ENCODE measurements at places on chromosomes 11 and 22. TPM values are rescaled to one million over a fixed set of nuclear protein-coding genes. Genes with fewer than 3 reads are reported as not detected.

The CCDC73 gene
- total RNA-seq: not detected

The RAC2 gene
- total RNA-seq: not detected

The KRTAP5-9 gene
- total RNA-seq: not detected

The C11orf21 gene
- not detected for total RNA-seq

The CDC42BPG gene
- 3.0 TPM for total RNA-seq

The ETS1 gene
- total RNA-seq: 69.3 TPM

DNA sequence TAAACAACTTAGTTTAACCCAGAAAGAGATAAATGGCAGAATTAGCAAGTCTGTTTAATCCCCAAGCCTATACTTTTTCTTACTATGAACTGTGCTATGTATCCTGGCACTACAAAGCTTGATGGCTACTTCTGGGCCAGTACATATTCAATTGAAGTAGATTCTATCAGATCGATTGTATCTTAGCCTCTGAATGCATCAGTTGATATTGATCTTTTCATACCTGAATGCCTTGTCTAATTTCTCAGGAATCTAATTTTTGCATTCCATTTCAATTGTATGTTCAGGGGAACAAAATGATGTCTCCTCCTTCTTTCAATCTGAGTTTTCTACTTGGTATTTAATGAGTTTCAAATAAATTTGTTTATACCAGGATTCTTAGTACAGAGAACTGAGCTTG is 1137.9 kb downstream of the LRRC4C start:
- H3K27me3 ChIP-seq: no peaks in the 10 kb centered on the region
- H3K4me1 ChIP-seq: no peaks in the 10 kb centered on the region
- no peaks in the 10 kb centered on the region for H3K36me3 ChIP-seq
- no peak for DNase-seq

GRCh38 chr22:42327462-42328129 is 57.1 kb upstream of the TCF20 start:
- no peak overlapping the region for H3K27ac ChIP-seq
- no peaks in the 10 kb centered on the region for H3K27me3 ChIP-seq
- no peak overlapping the region for H3K4me3 ChIP-seq
- H3K36me3 ChIP-seq: peaks cover 3% of the 10 kb centered on the region

DNA sequence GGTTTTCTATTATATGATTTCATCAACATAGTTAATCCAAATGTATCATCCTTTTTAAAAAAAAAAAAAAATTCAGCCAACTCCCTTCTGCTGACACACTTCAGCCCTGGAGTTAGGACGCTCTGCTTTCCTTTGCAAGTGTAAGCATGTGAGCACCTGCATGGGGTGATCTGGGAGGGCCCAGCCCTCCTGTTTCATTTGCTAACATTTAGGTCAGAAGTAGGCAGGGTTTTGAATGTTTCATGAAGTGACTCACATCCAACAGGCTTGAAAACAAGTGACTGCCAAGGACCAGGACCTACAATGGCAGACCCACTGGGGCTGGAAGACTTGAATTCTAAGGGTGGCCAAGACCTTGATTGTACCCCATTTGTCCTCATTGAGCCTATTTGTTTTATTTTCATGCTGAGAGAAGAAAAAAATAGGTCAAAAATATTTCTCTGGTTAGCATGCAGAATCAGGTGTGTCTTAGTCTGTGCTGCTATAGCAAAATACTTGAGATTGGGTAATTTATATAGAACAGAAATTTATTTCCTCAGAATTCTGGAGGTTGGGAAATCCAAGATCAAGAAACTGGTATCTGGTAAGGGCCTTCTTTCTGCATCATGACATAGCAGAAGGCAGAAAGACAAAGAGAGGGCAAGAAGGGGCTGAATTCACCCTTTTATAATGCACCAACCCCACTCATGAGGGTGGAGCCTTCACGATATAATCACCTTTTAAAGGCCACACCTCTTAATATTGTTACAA is 137.6 kb downstream of the CD44 start:
- H3K36me3 ChIP-seq: no peaks in the 10 kb centered on the region
- H3K27me3 ChIP-seq: peaks cover 7% of the 10 kb centered on the region
- H3K4me3 ChIP-seq: no peak overlapping the region
- DNase-seq: no peak

DNA sequence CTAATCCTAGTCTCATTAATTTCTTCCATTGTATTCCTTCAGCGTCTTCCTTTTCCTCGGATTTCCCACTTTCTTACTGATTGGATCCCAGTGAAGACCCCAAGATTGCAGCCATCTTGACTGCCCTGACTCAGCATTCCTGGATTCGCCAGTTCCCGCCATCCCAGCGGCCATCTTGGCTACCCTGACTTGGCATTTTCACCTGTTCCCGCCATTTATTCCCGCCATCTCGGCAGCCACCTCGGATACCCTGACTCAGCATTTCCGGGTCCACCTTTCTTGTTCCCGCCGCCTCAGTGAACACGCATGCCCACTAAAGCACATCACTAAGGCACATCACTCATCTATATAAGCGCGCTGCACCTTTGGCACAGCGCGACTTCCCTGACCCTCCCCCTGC is 13.8 kb upstream of the OR56A3 start:
- no peak overlapping the region for H3K4me3 ChIP-seq
- no peak overlapping the region for H3K27ac ChIP-seq
- H3K27me3 ChIP-seq: peaks cover 3% of the 10 kb centered on the region
- H3K4me1 ChIP-seq: no peaks in the 10 kb centered on the region
- no peak for DNase-seq

GRCh38 chr11:128660947-128661346 is 32.9 kb upstream of the FLI1 start:
- no peak overlapping the region for H3K4me3 ChIP-seq
- H3K4me1 ChIP-seq: peaks cover 12% of the 10 kb centered on the region
- no peaks in the 10 kb centered on the region for H3K36me3 ChIP-seq
- DNase-seq: no peak

GRCh38 chr22:38346506-38346905 is 29.3 kb upstream of the CSNK1E start:
- peak overlapping the region; percentile 61 for H3K4me3 ChIP-seq
- H3K27me3 ChIP-seq: peaks cover 4% of the 10 kb centered on the region
- peaks cover 7% of the 10 kb centered on the region for H3K36me3 ChIP-seq
- peaks cover 8% of the 10 kb centered on the region for H3K4me1 ChIP-seq
- no peak for DNase-seq
- H3K27ac ChIP-seq: no peak overlapping the region

DNA sequence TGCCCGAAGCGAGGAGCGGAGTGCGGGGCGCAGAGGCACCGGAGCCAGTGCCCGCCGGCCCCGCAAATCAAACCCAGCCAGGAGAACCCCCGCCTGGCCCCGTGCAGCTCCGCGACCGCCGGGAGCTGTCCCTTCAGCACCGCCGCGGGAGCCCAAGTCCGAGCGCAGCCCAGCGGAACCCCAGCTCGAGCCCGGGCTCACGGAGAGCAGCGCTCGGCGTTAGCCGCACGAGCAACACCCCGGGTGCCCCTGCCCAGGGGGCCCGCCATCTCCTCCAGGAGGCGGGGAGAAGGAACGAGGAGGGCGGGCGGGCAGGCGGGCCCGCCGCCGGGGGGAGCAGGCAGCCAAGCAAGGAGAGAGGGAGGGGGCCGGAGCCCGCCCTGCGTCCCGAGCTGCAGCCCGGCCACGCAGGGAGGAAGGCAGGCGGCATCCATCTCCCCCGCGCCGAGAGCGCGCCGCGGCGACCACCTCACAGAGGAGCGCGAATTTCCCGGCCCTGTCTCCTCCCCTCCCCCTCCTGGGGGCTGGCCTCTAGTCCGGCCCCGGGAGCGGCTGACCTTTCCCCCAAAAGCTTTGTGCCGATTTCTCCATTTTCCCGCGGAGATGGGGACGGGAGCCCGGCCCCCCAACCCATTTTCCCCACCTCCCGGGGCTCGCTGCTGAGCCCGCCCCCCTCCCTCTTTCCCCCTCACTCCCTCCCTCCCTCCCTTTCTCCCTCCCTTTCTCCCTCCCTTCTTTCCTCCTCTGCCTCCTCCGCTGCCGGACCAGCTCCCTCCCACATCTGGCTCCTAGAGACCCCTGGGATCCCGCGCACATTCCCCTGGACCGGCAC is 621 bp downstream of the KCNC1 start:
- DNase-seq: peak; percentile 62
- peaks cover 21% of the 10 kb centered on the region for H3K4me1 ChIP-seq
- no peaks in the 10 kb centered on the region for H3K36me3 ChIP-seq
- peaks cover 23% of the 10 kb centered on the region for H3K27me3 ChIP-seq
- H3K27ac ChIP-seq: no peak overlapping the region

DNA sequence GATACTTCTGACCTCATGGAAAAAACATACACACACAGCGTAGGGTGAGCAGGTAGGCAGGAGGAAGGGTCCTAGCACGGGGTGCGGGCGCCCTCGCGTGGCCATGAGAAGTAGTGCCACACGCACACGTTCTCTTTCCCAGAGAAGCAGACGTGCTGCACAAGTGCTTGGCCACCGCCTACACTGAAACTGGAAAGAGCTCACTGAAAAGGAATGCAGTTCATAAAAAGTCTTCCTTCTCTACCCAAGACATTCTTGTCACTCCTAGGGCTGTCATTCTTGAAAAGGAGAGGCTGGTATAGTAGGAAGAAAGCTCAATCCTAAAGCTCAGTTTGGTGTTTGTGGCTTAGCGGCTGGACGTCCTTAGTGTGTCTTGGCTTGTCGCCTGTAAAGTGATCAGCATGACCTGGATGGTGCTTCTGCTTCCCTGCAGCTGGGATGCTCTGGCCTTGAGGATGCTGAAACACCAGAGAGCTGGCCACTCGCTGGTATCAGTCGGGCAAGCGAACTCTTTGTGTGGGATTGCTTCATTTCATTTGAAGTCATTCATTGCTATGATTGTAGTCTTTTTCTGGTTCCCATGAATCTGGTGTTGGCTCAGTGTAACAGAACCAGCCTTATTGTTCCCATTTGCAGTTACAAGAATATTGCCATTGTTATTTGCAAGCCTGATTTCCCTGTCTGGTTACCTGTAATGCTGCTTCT is 303.8 kb downstream of the NTM start:
- peaks cover 26% of the 10 kb centered on the region for H3K4me1 ChIP-seq
- H3K27me3 ChIP-seq: peaks cover 2% of the 10 kb centered on the region
- no peaks in the 10 kb centered on the region for H3K36me3 ChIP-seq
- no peak overlapping the region for H3K27ac ChIP-seq

DNA sequence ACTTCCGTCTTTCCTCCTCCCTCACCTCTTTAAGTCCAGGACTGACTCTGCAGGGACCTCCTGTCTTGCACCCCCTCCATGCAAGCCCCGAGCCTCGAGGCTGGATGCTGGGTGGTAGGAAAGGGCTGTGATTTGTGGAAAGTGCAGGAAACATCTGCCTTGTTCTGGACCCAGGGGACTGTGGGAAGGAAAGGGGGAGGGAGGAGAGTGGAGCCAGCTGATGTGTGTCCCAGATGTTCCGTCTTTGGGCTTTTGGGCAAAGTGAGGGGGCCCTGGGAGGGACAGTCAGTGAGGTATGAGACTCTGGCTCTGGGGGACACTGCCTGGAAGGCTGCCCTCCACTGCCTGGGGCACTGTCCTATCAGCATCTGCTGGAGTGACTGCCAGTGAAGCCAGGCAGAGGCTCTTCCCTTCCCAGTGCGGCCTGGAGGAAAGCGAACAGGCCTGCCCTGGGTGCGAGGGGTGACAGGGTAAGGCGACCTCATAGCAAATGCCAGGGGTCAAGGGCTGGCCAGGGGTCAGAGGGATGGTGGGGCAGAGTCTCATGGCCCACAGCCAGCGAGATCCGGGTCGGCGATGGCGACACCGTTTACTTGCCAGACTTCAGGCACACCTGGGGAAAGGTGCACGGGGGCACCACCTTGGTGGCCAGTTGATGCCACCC is 1.7 kb downstream of the MRGPRD start:
- H3K4me3 ChIP-seq: no peak overlapping the region
- H3K4me1 ChIP-seq: peaks cover 4% of the 10 kb centered on the region
- no peak overlapping the region for H3K27ac ChIP-seq
- no peak for DNase-seq
- peaks cover 9% of the 10 kb centered on the region for H3K27me3 ChIP-seq

DNA sequence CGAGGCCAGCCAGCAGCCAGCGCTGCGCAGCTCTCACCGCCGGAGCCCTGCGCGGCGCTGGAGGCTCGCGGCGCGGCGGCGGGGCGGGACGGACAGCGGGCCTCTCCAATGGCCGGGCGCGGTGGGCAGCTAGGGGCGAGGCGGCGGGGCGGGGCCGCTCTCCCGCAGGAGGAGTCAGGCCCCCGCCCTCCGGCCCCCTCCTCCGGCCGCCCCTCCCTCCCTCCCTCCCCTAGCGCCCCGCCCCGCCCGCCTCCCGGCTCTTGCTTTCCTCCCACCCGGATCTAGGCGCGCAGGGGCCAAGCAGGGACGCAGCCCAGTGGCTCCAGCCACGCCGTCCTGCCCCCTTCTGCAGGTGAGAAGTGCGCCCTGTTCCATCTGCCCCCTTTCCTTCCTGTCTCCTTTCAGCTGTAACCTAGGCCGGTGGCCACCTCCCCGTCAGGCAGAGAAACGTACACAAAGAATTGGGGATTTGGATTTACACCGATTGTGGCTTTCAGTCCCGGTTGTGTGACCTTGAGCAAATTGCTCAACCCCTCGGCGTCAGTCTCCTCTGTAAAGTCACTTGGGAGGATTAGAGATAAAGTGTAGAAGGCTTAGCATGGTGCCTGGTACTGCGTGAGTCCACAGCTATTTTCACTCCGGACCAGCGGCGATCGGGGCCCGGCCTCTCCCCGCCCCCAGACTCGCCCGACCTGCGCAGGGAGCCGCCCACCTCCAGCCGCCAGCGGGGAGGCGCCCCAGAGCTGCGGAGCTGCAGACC is at the start of gene FZD4:
TSS of gene FZD4 (minus strand) at position 35 of the 760 bp plus-strand sequence. CDS start 310 bp downstream, outside the sequence.
- H3K36me3 ChIP-seq: peaks cover 5% of the 10 kb centered on the region
- peak within 1 kb of the TSS; percentile 55 for H3K27ac ChIP-seq
- peak; percentile 79 for DNase-seq
- H3K4me1 ChIP-seq: peaks cover 31% of the 10 kb centered on the region

DNA sequence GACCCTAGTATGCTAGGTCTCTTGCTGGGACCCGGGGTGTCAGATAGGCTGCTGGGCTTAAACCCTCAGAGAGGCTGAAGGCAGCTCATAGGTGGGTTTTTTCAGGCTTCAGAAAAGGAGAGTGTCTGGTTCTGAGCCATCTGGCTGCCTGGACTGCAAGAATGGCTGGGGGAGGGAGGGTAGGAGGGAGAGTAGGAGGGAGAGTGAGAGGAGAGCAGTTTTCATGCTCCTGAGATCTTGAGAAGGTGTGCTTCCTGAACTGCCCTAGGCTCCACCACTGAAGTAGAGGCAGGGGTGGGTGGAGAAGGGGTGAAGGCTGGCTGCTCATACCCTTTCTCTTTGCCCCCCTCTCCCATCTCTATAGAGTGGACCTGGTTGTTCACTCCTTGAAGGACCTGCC is 4.6 kb downstream of the HMBS start:
- peaks cover 54% of the 10 kb centered on the region for H3K4me1 ChIP-seq
- no peak overlapping the region for H3K27ac ChIP-seq
- H3K27me3 ChIP-seq: peaks cover 13% of the 10 kb centered on the region
- peak overlapping the region; percentile 72 for H3K4me3 ChIP-seq
- H3K36me3 ChIP-seq: peaks cover 22% of the 10 kb centered on the region
- no peak for DNase-seq

- H3K27me3 ChIP-seq: no peaks in the 10 kb centered on the region
- peaks cover 56% of the 10 kb centered on the region for H3K4me1 ChIP-seq
- no peak for DNase-seq
- peaks cover 8% of the 10 kb centered on the region for H3K36me3 ChIP-seq
- H3K4me3 ChIP-seq: no peak overlapping the region
- H3K27ac ChIP-seq: no peak overlapping the region
Measured at GRCh38 chr22:23223569-23224317, 43.4 kb downstream of the BCR start.

GRCh38 chr22:40014667-40015248 is 20.0 kb downstream of the FAM83F start:
- no peak overlapping the region for H3K4me3 ChIP-seq
- no peak overlapping the region for H3K27ac ChIP-seq
- H3K36me3 ChIP-seq: no peaks in the 10 kb centered on the region

- peaks cover 37% of the 10 kb centered on the region for H3K4me1 ChIP-seq
- no peak overlapping the region for H3K4me3 ChIP-seq
- H3K36me3 ChIP-seq: peaks cover 2% of the 10 kb centered on the region
- peaks cover 2% of the 10 kb centered on the region for H3K27me3 ChIP-seq
- H3K27ac ChIP-seq: no peak overlapping the region
Measured at GRCh38 chr11:129458278-129458677, 82.6 kb downstream of the BARX2 start.

Data from neural crest cell (in vitro differentiated cells).